NCI-H187 treated with DMSO at 0.1 percent for 48 hours (cell line): ENCODE measurements at places on chromosomes 4 and X.

DNA sequence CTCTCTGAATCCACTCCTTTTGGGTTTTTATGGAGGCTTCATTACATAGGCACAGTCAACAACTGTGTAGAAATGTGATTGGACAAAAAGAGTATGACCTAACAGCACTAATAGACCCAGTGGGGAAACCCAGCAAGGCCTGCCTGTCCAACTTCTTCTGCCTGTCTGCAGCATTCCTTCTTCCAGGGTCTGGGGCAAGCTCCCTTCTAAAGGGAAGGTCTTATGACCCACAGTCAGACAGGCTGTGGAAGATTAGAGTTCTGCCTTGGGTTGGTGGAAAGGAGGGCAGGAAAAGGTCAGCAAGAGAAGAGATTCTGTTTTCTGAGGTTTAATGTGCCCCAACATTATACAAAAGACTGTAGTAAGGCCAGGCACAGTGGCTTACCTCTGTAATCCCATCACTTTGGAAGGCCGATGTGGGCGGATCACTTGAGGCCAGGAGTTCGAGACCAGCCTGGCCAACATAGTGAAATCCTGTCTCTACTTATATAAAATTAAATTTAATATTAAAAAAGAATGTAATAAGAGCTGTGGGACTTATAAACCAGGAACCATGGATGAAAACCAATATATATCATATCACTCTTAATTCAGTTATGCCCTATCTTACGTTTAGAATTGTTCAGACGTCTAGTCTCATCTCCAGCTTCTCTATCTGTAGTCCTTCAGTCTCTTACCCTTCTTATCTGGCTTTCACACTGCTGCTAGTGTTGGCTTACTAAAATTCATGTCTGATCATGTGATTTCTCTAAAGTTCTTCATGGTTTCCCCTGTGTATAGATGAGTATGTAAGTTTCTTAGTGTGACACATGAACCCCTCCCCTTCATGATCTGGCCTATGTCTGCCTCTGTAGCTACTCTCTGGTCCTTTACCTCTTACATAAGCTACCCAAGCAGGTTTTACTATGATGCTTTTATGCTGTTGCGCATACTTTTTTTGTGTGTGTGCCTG, 6.2 kb downstream of the CLCN3 start:
- DNase-seq, result no peak

DNA sequence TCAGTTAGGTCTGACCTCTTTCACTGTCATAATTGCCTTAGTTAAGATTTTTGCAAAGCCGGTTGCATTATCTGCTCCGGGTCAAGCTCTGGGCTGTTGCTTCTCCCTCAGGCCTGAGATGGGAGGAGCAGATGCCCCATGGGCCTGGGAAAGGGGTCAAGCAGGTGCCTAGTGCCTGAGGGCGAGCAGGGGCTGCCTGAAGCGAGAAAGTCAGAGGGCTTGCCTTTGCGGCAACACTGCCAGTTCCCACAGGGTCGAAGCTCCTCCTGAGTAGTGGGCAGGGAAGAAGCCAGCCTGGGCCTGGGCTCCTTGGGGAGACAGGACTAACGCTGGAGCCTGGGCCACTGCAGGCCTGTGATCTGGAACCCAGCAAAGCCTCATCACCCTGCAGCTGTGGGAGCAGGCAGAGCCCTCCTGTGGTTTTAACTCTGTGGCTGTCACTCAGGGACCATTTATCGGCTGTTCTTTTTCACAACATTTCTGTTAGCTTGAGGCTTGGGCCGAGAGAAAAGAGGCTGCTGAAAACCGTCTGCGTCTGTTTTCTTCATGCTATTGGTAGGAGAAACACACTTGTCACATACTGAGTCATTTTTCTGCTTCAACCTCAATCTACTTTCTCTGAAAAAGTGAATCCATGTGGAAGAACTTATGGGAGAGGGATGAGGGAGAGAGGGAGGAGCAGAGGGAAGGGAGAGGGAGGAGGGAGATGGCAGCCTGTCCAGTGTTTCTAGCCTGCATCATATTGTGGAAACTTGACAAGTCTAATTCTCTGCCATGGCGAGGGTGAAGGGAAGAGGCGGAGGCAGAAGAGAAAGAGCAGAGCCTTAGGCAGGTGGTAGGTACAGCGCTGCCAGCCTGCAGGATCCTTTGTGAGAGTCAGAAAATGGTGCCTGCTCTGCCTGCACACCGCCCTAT, 68.4 kb downstream of the RHOH start:
- DNase-seq, result no peak

GRCh38 chr4:19684084-19684483, 567.6 kb upstream of the SLIT2 start:
- no peak for DNase-seq

GRCh38 chr4:22500128-22500611, 15.7 kb downstream of the ADGRA3 start:
- DNase-seq, result peak; percentile 60

DNA sequence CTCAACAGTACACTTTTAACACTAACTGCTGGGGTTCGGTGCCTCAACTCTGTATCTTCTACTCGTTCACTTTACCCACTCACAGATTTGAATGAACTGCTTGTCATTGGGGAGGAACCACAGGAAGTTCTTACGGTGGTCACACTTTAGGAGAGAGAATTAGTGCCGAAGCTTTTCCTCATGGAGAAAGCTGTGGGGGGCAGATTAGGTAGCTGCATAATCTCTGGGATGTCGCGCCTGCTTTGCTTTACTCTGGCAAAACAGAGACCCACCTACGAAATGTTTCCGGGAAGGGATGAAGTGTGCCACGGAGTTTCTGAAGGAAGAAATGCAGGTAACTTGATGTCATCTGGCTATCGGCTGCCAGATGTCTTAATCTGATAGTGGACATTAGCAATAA, 949.7 kb upstream of the TENM3 start:
- no peak for DNase-seq

DNA sequence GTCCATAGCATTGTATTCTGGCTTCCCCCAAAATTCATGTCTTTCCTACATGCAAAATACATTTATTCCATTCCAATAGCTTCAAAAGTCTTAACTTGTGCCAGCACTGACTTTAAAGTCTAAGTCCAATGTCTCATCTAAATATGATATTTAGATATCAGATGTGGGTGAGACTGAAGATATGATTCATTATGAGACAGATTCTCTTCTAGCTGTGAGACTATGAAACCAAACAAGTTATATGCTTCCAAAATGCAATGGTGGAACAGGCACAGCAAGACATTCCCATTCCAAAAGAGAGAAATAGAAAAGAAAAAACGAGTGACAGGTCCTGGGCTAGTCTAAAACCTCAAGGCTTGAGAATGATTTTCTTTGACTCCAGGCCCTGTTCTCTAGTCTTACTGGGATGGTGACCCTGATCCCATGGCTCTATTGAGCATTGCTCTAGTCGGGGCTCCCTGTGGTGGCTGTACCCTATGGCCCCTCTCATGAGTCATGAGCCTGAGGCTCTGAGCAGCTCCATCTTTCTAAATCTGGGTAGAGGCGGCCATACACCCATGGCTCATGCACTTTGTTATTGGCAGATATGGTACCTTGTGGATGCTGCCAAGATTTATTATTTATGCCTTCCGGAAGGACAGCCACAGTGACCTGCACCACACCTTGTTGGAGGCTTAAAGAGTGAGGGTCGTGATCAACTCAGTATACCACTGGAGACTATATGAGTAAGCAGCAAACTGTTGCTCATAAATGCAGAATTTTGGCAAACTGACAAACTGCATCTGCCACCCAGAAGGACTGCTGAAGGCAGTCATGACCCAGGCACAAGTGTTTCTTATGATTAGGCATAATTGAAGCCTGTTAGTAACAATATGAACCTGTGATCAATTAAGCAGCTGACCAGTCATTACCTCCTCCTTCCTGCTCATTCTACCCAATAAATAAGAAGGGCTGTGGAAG, 38.5 kb upstream of the BOD1L1 start:
- no peak for DNase-seq

DNA sequence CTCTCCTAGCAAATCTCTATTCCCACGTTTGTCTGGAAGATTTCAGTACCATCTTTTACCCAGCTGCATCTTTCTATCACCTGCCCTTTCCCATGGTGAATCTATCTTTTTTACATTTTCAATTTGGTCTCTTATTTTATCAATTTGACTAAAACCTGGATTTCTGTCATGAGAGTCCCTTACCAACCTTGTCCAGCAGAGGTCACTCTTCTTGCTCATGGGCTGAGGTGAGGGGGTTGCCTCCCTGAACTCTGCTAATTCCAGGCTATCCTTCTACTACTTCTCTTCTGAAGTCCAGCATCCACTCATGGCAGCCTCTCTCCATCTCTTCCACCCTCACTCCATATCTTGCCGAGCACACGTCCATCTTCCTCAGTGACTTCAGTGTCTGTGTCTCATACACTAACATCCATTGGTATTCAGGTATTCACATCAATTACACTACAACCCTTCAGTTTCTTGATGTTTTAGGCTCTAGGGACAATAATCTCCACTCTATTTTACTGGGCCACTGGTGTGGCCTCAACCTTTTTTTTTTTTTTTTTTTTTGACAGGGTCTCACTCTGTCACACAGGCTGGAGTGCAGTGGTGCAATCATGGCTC, 17.8 kb upstream of the ZNF827 start:
- no peak for DNase-seq

DNA sequence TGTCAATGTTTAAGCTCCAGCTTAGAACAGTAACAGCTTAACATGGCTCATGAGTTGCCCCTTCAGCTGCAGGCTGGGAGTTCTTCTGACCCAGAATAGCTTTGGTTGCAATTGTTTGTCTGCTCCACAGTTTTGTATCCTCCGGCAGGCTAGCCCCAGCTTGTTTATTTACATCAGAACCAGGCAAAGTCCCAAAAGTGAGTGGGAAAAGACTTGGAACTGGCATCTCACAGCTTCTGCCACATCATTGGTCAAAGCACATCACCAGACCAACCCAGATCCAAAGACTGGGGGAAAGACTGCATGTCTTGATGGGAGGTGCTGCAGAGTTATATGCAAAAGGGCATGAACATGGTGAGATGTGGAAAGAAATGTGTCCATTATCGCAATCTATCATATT, 231.2 kb upstream of the CPEB2 start:
- DNase-seq, result no peak

GRCh38 chr4:5462254-5462835, 246.0 kb downstream of the EVC2 start:
- DNase-seq, result no peak

- DNase-seq, result no peak
These were observed 73.3 kb downstream of the LIMCH1 start for GRCh38 chr4:41611124-41611838.

- DNase-seq, result no peak
These were observed 15.3 kb downstream of the NPY1R start for GRCh38 chr4:163317110-163317509.

GRCh38 chr4:100738196-100739165, 220.7 kb upstream of the EMCN start:
- no peak for DNase-seq

- DNase-seq, result no peak
These were observed 253.3 kb downstream of the EVC2 start for GRCh38 chr4:5455003-5455585.

DNA sequence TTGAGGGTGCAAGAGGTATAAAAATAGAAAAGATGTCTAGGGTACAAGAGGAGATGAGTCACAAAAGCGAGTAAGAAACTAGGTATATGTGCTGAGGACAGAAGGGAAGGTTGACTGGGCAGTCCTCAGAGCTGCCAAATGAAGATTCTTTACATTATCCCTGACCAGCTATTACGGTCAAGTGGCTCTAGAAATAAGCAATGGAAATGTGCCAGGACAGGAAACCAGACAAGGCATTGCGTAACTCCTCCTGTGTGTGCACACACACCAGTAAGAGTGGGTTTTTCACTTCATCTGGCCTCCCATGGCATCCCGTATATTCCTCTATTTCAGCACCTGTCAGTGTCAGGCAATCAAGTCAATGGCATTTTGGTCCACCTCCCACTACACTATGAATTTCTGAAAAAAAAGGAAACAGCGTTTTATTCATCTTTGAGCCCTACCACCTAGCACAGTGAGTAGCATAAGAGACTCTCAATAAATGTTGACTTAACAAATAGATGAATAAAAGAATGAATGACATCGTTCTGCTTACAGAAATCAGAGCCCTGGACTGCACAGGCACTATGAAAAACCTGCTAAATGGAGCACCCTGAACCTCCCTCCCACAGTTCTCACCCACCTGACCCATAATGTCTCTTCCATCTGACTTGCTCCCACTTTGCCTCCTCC, 62.6 kb upstream of the KLF3 start:
- DNase-seq, result no peak

GRCh38 chr4:179871726-179872125, 2371.5 kb upstream of the TENM3 start:
- DNase-seq, result no peak

GRCh38 chrX:37378830-37379229, 29.7 kb downstream of the PRRG1 start:
- DNase-seq, result no peak

- no peak for DNase-seq
These were observed 4.8 kb downstream of the NOP14 start for GRCh38 chr4:2958446-2958845.

DNA sequence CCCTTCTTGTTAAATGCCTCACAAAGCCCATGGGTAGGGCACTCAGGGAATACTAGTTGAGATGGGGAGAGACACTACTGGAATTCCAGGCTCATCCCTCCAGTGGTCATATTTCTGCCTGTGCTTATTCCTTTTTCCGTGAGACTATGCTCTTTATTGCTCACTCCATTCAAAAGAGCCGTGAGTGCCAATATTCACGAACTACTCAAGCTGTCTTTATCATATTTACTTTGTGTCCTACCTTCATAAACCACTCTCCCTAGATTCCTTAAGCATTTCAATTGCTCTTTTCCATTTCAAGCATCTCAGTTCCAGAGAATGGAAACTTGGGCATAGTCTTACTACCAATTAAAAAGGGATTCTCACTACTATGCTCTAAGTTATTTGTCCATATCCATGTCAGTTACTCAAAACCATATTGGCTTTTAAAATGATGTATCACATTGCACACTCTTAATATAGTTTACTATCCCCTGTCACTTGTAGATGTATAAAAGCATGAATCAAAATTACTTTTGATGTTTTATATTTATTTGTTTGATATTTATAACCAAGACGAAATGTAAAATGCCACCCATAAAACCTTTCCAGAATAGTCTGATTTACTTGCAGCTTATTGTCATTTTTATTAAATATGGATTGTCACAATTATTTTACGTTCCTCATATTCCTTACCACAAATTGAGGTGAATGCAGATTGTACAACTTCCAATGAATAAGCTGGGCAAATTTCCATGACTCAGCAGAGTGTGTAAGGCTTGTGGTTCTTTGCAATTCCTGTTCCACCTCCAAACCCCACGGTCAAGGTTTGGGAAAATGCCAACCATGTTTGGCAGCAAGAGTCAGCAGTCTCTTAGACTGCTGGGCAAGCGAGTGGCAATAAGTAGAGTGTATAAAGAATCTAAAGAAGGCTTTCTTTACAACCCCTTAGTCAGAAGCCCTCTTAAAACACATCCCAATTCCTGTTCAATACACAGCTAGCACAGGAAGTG, 24.4 kb downstream of the ENOX2 start:
- peak; percentile 13 for DNase-seq

GRCh38 chr4:63122955-63123354, 1286.3 kb downstream of the TECRL start:
- DNase-seq, result no peak

- no peak for DNase-seq
These were observed 92.8 kb downstream of the AMMECR1 start for GRCh38 chrX:110224926-110225617.
